ENCODE measurements at places on chromosomes 6 and 20.

DNA sequence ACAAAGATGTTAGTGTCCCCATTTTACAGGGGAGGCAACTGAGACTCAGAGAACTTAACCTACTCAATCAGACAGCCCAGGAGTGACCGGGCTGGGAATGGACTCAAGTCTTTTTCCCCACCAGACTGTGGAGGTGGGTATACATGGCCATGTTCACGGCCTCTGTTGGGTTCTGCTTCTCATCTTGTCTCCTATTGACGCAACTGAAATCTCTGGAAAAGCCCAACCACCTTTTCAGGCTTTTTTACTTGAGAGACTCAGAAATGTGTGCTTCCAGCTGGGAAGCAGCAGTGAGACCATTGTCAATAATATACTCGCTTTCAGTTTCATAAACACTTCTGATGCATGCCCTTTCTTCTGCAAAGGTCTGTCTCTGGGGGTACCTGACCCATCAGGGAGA is 70.7 kb downstream of the SOBP start:
- DNase-seq: no peak

- DNase-seq: no peak
These were observed 187.3 kb upstream of the JAG1 start for GRCh38 chr20:10861090-10861489.

- DNase-seq: no peak
These were observed 10.3 kb upstream of the DST start for GRCh38 chr6:56652994-56653393.

DNA sequence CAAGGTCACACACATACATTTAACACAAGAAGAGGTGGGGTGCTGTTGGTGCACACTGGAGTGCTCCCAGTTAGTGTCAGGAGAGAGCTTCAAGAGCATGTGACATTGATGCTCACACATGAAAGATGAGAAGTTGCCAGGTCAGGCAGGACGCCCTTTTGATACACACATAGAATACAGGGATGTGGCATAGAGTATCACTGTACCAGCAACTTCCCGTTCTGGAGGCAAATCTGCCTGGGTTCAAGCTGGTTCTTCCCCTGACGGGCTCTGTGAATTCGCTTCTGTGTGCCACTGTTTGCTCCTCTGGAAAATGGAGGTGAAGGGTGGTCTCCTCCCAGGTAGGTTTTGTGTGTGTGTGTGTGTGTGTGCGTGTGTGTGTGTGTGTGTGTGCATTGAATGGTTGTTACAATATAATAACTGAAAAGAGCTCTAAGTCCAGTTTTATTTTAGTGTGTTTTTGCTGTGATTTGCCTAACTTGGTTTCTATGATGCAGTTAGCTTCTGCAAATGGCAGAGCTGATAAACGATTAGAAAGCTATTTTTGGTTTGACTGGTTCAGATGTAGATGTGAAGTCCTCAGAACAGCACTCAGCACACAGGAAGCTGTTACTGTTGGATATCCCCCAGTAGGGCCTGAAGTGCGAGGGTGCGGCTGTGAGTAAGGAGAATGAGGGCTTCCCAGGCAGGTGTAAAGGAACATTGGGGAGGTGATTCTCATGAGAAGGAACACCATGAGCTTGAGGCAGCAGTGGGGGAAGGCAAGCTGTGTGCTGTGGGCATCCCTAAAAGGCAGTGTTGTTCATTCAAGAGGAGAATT is 53.4 kb downstream of the HIVEP1 start:
- no peak for DNase-seq

Data from stimulated activated CD4-positive, alpha-beta T cell treated with anti-CD3 and anti-CD28 coated beads, Interleukin-1b, Interleukin-23, amount 100 ng/mL, for 1 hour (primary cell).